ENCODE measurements at places on chromosomes 5 and 9. TPM values are rescaled to one million over a fixed set of nuclear protein-coding genes. Genes with fewer than 3 reads are reported as not detected.

DNA sequence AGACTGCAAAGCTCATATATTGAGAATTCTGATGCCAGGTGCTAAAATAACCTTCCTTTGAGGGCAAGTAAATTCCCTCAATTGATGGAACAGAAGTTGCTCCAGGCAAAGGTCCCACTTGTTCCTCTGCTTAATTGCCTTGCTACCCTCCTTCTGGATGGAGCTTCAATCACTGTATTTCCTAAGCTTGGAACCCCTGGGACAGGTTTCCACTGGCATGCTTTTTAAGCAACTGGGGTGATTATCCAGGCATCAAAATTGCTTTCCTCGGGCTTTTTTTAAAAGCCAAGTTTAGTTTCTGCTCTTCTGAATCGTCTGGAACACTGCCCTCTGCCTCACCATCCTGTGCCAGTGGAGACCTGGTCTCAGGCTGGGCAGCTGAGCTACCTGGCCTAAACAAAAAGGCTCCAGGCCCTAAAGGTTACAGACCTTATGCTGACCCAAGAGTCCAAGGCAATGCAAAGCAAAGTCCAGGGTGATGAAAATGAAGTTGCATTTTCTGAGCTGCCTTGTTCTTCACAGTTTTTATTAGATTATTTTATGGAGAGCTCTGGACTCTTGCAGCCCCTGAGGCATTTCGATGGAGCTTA lies 167.9 kb upstream of the CD180 start:
- no peak for DNase-seq

DNA sequence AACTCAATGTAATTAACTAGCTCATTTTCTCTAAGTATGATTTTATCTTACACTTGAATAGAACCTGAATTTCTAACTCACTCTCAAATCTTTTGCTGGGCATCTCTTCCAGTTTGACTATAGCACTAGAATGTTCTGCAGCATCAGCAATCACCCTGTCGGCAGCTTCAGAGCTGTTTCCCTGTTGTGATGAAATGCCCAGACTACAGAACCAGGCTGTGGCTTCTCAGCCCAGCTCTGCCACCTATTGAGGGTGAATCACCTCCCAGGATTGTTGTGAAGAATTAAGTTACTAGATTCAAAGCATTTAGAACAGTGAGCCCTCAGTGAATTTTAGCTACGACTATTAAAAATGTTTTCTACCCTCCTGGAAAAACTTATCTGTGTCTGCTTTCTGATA lies 90.4 kb upstream of the ANKRD55 start:
- DNase-seq = no peak

DNA sequence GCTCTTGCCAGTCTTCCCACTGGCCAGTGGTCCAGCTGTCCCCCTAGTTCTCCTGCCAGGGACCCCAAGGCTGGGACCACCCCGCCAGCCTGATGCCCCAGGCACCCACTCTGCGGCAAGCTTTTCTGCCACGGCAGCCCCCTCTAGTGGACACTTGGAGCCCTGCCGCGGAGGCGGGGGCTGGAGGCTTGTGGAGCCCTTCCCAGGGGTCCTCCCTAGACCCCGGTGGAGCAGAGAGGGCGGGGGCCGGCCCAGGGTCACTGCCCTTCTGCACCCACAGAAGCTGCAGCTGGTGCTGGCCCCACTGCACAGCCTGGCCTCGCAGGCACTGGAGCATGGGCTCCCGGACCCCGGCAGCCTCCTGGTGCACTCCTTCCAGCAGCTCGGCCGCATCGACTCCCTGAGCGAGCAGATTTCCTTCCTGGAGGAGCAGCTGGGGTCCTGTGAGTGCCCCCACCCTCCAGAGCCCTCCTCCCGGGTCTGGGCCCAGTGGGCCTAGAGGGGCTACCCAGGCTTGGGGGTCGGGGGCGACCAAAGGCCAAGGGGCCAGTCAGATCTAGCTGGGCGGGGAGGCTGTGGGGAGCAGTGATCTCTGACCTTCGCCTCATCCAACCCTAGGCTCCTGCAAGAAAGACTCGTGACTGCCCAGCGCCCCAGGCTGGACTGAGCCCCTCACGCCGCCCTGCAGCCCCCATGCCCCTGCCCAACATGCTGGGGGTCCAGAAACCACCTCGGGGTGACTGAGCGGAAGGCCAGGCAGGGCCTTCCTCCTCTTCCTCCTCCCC lies 9.1 kb downstream of the EGFL7 start:
- DNase-seq = no peak

- no peak for DNase-seq
Observed at GRCh38 chr9:563200-563599, 278.3 kb upstream of the DMRT1 start.

DNA sequence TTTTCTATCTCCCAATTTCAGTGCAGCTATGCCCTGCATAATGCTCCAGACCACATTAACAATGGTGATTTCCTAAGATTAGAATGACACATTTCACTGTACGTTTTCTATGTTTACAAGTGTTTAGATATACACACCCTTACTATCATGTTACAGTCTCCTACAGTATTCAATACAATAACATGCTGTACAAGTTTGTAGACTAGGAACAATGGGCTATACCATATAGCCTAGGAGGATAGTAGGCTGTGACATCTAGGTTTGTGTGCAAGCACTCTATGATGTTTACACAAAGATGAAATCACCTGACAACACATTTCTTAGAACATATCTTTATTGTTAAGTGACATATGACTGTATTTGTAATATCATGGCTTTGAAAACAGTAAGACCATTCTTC lies 1435.6 kb upstream of the NUDT12 start:
- no peak for DNase-seq

DNA sequence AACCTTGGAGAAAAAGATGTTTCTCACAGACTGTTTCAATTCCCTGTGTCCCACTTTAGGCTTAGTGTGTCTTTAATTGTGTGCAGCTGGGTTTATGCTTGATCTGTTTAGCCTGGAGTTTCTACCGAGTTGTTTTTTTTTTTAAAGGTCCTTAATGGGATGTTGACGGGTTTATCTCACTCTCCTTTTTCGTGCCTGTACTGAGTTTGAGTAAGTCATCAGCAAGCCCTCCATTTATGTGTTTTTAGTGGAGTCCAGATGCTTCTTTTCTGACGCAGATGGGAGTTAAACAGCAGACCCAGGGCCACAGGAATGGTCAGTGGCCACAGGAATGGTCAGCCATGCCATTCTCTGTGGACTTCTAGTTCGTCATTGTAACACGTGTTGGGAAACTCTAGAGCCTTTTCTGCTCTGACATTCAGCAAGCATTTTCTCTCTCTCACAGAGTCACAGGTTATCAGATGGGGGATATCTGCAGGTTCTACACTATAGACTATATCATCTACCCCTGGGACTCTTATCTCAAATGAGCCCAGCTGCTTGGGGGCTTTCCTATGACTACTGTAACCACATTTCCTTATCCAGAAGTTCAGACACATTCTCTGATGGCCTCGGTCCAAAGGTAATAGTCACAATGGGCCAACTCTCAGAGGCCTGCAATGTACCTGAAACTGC lies 190.5 kb downstream of the TTLL11 start:
- no peak for DNase-seq

DNA sequence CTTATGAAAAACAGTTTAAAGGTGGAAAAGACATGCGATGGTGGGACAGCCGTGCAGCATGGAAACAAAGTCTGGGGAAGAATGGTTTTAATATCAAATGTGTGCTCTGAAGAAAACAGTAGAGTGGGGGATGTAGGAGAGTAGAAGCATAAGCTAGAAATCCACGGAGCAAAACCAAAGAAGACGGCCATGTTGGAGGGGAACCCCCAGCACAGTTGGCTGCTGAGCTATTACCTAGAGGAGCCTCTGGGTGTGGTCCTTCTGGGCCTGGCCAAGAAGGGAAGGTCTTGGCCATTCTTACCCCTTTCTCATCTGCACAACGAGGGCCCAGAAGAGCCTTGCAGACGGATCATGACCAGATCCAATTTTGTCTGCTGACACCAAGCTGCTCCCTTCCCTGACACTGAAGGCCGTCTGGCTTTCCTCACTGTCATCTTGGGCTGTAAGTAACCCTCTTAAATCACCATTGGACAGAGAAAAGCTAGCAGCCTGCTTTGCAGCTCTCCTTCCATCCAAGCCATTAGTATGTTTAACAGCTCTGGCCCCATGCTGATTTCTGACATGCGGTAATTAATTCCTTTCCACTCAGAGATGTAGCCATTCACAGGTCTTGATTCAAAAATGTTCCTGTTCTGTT lies 189.5 kb downstream of the SEC61B start:
- no peak for DNase-seq

GRCh38 chr9:82410306-82410705 lies 421.7 kb downstream of the SPATA31D1 start:
- no peak for DNase-seq

- no peak for DNase-seq
Observed at GRCh38 chr9:109426626-109427402, 71.3 kb downstream of the PTPN3 start.

DNA sequence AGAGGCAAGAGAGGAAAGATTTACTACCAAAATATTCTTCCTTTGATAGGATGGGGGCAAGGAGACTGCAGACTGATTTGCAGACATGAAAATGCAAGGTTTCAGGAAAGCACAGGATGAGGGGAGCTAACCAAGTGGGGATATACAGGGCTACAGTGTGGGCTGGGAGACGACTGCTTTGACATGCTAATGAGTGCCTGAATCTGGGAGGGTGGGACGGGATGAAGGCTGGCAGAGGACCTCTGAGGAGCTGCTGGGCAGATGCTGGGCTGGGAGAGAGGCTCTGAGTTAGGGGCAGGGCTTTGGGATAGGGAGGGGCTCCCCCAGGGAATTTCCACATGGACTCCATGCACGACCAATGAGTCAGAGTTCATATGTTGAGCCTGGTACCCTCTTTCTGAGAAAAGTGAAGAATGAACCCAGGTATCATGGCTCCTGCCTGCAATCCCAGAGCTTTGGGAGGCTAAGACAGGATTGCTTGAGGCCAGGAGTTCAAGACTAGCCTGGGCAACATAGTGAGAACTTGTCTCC lies 4.9 kb upstream of the CPLX2 start:
- DNase-seq = no peak

DNA sequence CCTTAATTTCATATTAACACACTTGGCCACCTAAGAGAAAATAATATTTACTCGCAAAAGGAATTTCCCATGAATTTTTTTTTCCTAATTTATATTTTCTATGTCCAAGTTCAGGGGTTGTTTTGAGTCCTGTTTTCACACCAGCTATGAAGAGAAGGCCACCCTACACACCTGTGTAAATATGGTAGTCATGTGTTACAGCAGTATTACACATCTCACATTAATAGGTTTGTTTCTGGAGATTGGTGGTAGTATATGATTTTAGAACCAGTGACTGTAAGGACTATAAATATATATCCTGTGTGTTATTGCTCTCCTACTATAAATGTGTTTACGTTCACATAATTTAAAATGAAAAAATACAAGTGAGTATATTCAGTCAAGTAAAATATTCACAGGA lies 147.5 kb downstream of the PAM start:
- DNase-seq = no peak

DNA sequence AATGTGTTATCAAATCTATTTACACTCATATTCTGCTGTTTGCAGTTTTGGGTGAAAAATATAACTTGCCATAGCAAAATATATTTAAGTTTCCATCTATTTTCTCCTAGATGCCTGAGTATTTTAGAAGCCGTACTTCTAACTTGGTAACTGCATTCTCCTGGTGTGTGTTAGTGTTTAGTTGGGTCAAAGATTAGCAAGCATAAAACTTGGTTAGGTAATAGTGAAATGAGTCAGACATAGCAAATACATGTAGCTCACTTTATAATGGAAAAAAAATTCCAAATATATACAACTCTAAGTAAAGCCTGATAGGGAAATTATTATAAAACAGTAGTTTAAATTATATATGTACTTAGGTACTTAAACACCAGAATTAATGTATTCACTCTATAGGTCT lies 640.7 kb upstream of the ST8SIA4 start:
- no peak for DNase-seq

GRCh38 chr9:132211570-132211969 lies 49.7 kb downstream of the NTNG2 start:
- DNase-seq = no peak

DNA sequence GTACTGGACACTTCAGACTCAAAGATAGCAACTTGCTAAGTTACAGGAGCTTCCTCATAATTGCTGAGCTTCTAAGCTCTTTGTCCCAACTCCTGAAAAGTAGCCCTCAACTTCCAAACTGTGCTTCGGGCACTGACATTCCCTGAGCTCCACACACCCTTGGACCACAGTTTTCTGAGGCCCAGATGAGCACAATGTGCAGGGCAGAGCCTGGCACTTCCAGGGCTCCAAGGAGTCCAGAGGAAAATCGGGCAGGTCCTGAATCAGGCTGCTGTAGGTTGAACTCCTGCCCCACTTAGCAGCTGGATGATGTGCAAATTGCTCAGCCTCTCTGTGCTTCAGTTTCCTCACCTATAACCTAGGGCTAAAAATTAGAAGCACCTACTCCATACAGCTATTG lies 54.6 kb upstream of the KCNIP1 start:
- no peak for DNase-seq

DNA sequence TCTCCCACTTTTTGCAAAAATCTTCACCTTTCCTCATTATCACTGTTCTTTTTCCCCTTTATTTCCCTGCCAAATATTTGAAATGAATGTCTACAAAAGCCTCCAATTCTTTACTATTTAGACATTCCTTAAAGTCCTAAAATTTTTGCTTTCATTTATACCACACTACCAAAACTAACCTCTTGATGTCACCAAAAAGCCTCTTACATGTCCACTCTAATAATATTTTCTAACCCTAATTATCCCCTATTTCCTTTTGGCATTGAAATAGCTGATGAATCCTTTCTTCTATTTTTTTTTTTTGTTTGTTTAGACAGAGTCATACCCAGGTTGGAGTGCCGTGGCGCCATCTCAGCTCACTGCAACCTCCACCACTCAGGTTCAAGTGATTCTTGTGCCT lies 32.3 kb upstream of the NRG2 start:
- DNase-seq = no peak

- no peak for DNase-seq
Observed at GRCh38 chr9:131731644-131732043, 8.2 kb downstream of the RAPGEF1 start.

DNA sequence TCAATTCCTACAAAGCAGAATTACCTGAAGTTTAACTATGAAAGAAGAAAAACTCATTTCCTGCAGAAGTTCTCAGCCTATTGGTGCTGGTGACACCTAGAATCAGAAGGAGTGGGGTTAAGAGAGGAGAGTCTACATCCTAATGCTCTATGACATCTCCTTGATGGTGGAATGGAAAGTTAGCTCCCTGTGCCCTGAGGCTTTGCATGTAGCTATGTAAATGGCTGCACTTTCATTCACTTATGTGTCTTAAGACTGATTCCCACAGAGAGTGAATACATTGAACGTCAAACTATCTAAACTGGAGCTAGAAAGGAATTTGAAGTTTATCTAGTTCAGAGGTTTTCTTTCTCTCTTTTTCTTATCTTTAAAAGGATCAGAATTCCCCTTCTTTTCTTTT lies 52.1 kb upstream of the ADRB2 start:
- no peak for DNase-seq

- DNase-seq = no peak
Observed at GRCh38 chr5:173627860-173628392, 11.5 kb upstream of the BOD1 start.

- DNase-seq = no peak
Observed at GRCh38 chr9:624935-625500, 216.5 kb upstream of the DMRT1 start.

BAAT gene
- total RNA-seq = not detected

HAVCR2 gene
- total RNA-seq = 3.5 TPM

NUTM2G gene
- total RNA-seq = not detected

SLC25A2 gene
- total RNA-seq = not detected

HTR1A gene
- total RNA-seq = not detected

PCDHGA11 gene
- 4.5 TPM for total RNA-seq

PIP5K1B gene
- 60.6 TPM for total RNA-seq

AGXT2 gene
- not detected for total RNA-seq

ACER2 gene
- 3.2 TPM for total RNA-seq
